ENCODE measurements at places on chromosomes 2 and 18.
A peak's percentile ranks its signal among the peaks of the same experiment; 100 is the strongest.

- no peak for DNase-seq
Measured at GRCh38 chr2:128395196-128395595, 76.5 kb upstream of the HS6ST1 start.

DNA sequence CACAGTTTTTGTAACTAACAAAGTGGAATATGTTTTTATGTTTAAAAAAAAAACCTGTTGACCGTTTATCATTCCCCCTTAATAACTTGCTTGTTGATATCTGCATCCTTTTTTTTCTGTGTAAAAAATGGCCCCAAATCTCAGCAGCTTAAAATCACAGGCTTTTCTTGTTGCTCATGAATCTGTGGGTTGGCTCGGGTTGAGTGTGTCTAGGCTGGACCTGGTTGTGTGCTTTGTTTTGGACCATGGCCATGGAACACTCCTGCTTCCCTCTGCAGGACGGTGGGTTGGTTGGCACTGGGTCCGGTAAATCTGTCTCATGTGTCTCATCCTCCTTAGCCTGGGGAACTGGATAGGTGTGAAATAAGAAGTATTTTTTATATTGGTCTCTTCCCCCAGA, 139.0 kb upstream of the LINC00305 start:
- no peak for DNase-seq

- DNase-seq, result no peak
Measured at GRCh38 chr18:49178321-49178720, 227.6 kb upstream of the SMAD7 start.

- no peak for DNase-seq
Measured at GRCh38 chr18:54684784-54685183, 93.7 kb downstream of the DYNAP start.

GRCh38 chr2:96767135-96767871, 6.6 kb downstream of the CNNM4 start:
- DNase-seq, result no peak

GRCh38 chr18:47953471-47953931, 23.0 kb upstream of the SMAD2 start:
- no peak for DNase-seq

- DNase-seq, result no peak
Measured at GRCh38 chr2:16933355-16933754, 267.7 kb upstream of the CYRIA start.

DNA sequence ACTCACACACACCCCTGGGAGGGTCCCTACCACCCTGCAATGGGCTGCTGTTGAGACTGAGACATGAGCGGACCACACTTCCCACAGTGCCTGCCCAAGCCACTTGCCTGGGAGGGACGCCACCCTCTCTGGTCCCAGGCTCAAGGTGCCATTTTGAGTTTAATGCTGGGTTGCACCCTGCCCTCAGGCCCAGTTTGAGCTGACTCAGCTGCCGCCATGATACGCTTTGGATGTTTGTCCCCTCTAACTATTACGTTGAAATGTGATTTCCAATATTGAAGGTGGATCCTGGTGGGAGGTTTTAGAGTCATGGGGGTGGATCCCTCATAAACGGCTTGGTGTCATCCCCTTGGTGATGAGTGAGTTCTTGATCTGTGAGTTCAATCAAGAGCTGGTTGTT, 76.4 kb upstream of the DYNC1I2 start:
- DNase-seq, result no peak

DNA sequence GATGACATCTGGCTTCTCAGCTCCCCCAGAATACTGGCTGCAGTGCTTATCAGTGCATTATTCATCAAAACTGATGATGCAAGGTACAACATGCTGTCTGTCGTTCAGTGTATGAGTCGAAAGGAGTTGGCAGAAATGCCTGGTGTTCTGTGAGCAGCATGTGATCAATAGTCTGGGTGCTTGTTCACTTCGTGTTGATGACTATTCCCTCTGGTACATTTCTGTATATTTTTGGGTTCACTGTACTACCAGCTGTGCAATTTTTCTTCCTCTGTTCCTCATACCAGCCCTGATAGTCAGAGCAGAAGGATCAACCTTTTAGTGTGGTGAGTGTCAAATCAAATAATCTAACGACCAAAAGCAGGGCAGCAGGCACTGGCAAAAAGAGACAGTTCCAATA, 59.0 kb upstream of the KLHL14 start:
- no peak for DNase-seq

DNA sequence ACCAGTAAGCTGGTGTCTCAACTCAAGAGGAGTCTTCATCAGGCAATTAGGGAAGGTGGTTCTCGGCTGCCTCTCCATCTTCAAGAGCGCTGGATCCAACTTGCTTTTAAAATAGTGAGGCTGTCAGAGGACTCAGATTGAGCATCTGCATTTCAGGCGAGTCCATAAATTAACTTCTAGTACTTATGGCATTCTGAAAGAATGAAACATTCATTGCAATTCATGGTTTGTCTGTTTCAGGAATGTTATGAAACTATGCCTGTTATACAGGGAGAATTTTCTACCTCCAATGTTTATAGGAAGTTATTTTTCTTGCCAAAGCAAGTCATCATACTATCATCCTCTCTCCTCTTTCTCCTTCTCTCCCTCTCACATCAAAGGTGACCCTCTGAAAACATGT, 883.2 kb downstream of the SLC4A3 start:
- no peak for DNase-seq

- no peak for DNase-seq
Measured at GRCh38 chr2:120888851-120889250, 153.2 kb downstream of the GLI2 start.

DNA sequence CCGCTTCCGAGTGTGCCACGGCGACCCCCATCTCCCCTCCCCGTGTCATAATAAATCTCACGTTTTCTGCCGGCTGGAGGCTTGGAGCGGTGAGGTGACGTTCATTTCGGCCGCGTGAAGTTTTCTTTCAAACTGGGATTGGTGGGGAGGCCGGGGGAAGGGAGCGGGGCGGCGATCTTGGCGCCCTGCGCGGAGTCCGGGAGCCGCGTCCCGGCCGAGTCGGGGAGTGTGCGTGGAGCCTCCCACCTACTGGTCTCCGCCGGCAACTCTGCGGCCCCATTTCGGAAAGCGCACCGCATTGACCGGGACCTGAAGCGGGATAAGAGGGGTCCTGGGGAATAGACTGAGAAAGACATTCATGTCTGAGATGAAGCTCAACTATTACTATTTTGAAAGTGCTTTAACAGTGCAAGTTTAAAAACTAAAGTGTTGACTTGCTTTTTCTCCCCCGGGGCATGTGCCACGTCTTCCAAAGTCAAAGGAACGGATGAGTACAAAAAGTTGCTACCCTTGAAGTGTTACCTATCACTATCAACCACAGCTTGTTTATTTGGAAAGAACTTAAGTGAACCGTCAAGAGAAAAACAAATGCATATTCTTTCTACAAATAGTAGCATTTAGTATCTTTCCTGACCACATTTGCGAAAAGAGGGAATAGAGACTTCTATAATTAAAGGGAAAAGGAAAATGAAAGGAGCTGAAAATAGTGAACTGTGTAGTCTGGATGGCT, 818 bp upstream of the IKZF2 start:
- peak; percentile 30 for DNase-seq

GRCh38 chr2:18154812-18155211, 276.3 kb downstream of the KCNS3 start:
- no peak for DNase-seq

DNA sequence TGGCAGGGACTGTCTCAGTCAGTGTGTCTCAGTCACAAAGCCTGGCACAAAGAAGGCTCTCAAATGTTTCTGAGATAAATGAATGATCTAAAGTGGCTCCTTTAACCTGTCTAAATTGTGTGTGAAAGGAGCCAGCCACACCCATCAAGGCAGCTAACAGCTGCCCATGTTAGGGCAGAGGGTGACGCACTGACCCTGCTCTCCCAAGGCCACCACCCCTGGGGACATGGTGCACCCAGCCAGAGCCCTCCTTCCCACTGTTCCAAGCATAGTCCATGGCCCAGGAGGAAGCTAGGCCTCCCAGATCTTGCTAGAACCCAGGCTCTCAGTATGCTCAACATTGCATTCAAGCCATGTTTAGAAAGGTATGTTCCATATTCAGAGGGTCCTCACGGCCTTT, 100.3 kb downstream of the KLHL29 start:
- no peak for DNase-seq

- DNase-seq, result no peak
Measured at GRCh38 chr2:60309941-60310660, 243.4 kb downstream of the BCL11A start.

DNA sequence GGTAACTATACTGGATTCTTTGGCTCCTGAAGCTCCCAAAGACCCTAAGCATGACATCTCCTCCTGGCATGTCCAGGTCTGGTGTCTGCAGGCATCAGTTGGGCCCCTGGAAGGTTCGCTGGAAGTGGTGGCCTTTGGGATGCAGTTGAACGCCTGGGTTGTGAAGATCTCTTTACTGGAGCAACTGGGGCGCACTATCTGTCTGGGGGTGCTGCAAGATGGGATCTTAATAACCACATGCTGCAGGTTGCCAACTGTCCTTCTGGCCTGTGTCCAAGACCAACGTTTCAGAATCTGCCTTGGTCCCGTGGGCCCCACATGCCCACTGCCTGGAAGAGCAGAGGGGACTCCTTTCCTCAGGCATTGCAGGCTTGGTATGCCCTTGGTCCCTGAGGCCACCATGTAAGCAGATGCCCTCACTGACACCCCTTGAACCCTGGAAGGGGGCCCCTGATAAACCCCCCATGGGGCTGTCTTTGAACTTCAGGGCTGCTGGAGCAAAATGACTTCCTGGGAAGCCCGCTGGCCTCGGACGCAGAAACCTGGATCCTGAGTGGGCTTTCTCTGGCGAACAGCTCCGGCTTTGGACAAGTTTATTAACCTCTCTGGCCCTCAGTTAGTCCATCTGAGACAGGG, 101.9 kb downstream of the TWIST2 start:
- DNase-seq, result no peak

DNA sequence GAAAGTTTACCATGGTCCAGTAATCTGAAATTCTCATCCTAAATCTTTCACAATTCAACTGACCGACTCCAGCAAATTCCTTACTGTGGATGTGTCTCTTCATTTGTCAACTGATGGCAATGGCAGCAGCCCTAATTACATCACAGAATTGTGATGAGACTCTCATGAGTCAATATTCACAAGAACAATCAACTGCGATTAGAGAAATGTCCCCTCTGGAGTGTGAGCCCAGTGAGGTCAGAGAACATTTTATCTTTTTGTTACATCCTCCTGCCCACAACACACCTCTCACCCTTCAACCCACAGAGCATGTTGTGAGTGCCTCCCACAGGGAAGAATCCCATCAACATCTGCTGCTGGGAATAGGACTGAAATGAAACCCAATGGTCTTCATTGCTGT, 73.6 kb downstream of the CD226 start:
- no peak for DNase-seq

- DNase-seq, result no peak
Measured at GRCh38 chr2:190786404-190787166, 94.0 kb upstream of the GLS start.

- no peak for DNase-seq
Measured at GRCh38 chr2:158940356-158940755, 28.1 kb upstream of the TANC1 start.

DNA sequence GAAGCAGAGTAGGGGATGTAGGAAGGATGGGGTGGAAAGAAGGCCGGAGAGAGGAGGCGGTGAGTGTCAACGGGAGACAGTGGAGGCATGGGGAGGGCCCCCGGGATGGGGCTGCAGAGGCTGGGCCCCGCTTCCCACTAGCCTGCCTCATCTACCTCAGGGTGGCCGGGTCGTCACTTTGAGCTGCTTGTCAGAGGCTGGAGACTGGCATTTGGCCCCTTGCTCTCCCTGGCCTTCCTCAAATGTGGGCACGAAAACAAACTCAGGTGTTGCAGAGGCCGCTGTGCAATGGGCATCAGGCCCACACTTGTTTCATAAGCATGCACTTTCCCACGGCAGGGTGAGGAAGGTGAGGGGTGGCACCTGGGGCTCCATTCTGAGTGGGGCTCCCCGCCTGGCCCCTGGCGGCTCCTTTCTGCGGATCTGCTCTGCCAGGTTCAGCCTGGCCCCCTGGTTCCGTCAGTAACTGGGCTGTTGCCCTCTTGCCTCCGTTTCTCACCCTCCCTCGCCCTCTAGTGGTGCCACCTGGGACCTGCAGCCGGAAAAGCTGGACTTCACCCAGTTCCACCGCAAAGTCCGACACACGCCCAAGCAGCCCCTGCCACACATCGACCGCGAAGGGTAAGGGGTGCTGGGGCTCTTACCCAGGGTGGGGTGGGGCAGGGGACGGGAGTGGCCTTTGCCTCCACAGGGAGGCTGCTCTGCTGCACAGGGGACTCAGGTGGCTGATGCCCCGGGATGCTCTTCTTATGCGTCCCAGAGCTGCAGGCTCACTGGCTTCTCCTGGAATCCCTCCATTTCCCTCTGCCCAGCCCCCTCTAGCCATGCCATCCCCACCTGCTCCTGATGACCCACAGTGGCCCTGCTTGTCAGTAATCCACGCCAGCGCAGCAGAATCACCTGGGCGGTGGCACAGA, 125.4 kb downstream of the CTIF start:
- no peak for DNase-seq

DNA sequence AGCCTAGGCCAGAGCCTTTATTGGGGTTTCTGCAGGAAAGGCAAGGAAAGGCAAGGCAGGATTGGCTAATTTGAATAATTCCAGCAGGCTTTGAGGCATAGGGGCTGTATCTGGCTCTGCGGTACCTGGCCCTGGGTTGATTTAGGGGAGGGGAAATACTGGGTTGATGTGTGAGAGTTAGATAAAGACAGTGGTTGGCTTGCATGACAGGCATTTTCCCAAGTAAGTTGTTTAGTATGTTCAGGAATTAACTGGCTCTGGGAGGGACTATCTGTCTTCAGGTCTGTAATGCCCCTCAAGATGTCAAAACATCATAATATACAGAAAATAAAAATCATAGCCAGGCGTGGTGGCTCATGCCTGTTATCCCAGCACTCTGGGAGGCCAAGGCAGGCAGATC, 98.7 kb downstream of the UBR3 start:
- DNase-seq, result no peak

DNA sequence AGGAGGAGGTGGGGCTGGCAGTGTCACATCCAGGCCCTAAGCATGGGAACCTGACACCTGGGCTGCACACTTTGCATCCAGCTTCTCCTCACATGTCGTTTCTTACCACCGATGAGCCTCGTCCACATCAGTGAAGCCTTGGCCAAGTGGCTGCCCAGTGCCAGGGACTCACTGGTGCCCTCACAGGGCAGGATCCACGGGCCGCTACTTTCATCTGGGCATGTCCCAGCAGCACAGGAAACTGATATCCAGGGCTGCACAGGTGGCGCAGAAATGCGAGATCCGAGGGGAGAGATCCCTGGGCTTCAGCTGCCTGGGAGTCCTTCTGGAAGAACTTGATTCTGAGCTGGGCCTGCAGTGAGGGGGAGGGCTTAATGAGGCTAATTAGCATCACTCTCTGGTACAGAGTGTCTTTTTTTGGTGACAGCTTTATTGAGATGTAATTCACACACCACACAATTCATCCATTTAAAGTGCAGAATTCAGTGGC, 291.6 kb upstream of the HDAC4 start:
- DNase-seq, result no peak

Measured in SW 1271 (cell line).